Activated CD8-positive, alpha-beta memory T cell treated with anti-CD3 and anti-CD28 coated beads, Interleukin-2, amount 10 ng/mL, durations not matched to agents 7 days and 5 days (primary cell): ENCODE measurements at places on chromosomes 6 and 20. TPM values are rescaled to one million over a fixed set of nuclear protein-coding genes. Genes with fewer than 3 reads are reported as not detected.

FHL5 gene
- total RNA-seq = not detected

HRH3 gene
- total RNA-seq = not detected

MUC22 gene
- not detected for total RNA-seq

FOXQ1 gene
- total RNA-seq = not detected

GMPR gene
- total RNA-seq = 13.1 TPM

KCNK5 gene
- total RNA-seq = 19.1 TPM

BTN1A1 gene
- total RNA-seq = not detected

EBF4 gene
- 3.1 TPM for total RNA-seq

CALHM5 gene
- not detected for total RNA-seq

SLC35B2 gene
- 28.0 TPM for total RNA-seq

DPPA5 gene
- total RNA-seq = not detected

IMPG1 gene
- not detected for total RNA-seq

C6orf163 gene
- total RNA-seq = 1.7 TPM

LGSN gene
- 0.09 TPM for total RNA-seq

DOK5 gene
- total RNA-seq = 4.4 TPM

SLC29A1 gene
- total RNA-seq = 49.9 TPM

BRPF3 gene
- total RNA-seq = 14.8 TPM

ADAM33 gene
- not detected for total RNA-seq

UNC5CL gene
- 2.5 TPM for total RNA-seq

C6orf141 gene
- total RNA-seq = not detected

MYMX gene
- not detected for total RNA-seq

COL11A2 gene
- total RNA-seq = 0.79 TPM

LSM2 gene
- total RNA-seq = 124 TPM

FLRT3 gene
- not detected for total RNA-seq

EGFL8 gene
- total RNA-seq = 11.4 TPM

PI16 gene
- total RNA-seq = 0.37 TPM

BANF2 gene
- total RNA-seq = not detected

DEFB124 gene
- not detected for total RNA-seq

HLA-DPA1 gene
- total RNA-seq = 299 TPM

APCDD1L gene
- total RNA-seq = not detected

ELOVL4 gene
- total RNA-seq = 2.1 TPM

MEI4 gene
- not detected for total RNA-seq
